T1000 (cell line): ENCODE measurements at places on chromosomes 3 and 15.

DNA sequence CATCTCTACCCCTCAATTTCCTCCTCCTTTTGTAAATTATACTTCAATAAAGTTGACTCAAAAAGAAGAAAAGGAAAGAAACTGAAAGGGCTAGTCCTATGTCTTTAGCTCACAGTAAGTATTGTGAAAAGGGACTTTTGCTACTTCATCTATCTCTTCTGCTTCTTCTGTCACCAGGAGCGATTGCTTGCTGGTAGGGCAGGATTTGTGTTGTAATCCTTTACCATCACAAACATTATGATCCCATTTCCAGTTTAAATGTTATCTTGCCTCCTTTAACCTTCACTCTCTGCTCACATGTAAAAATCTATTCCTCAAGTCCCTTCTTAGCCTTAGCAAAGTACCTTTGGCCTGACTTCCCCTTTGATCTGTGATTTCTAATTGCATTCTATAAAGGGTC lies 537.1 kb downstream of the AGBL1 start:
- no peak for DNase-seq

GRCh38 chr3:81029861-81030260 lies 731.6 kb downstream of the GBE1 start:
- no peak for DNase-seq

DNA sequence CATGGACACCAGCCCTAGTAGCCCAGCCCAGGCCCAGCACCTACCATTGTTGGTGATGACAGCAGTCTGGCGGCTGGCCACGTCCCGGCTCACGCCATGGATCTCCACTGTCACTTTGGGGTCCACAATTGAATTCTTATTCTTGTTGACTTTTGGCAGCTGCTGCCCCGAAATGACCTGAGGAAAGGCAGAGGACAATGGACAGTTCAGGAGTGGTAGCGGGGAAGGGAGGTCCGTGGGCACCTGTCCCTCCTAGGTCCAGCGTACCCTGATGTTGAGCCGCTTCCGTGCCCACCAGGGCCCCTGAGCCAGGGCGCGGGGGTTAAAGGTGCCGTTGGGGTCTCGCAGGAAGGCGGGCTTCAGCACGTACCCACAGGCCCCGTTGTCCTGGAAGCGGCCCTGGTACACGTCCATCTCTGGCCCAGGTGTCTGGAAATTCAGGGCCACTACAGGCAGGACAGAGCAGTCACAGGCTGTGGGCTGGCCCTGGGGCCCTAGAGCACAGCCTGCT lies 17.7 kb downstream of the VILL start:
- DNase-seq, result no peak

- DNase-seq, result no peak
These were observed 228.9 kb downstream of the XXYLT1 start for GRCh38 chr3:195041871-195042742.

DNA sequence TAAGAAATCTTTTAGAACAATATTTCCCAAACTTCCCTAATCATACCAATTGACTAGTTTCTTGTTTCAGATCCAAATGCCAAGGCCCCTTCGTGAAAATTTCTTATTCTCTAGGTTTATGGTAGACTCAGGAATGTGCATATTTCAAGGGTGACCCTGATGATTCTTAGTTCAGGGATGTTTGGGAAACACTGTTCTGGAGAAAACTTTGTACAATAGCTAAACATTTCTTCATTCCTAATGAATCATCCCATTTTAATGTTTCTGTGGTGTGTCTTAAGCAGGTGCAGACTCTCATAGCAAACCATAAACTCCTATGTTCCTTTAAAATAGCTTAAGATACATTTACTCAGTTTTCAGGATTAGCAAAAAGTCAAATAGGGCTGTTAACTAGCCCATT lies 314.5 kb downstream of the TIGIT start:
- DNase-seq, result no peak

DNA sequence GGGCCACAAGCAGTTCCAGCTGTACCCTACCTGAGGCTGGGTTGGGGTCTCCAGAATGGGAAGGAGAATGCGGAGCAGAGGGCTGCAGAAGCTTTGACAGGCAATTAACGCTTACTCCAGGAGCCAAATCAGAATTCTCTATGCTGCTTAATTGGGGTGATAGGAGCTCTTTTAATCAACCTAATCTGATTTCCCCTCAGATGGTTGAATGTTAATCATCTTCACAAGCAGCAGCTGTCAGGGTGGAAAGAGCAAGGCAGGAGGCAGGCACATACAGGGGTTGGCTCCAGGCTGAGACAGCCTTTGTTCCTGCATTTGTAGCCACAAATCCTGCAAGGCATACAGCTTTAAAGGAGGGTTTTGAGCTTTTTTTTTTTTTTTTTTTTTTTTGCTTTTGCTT lies 2.6 kb downstream of the CILP start:
- no peak for DNase-seq

DNA sequence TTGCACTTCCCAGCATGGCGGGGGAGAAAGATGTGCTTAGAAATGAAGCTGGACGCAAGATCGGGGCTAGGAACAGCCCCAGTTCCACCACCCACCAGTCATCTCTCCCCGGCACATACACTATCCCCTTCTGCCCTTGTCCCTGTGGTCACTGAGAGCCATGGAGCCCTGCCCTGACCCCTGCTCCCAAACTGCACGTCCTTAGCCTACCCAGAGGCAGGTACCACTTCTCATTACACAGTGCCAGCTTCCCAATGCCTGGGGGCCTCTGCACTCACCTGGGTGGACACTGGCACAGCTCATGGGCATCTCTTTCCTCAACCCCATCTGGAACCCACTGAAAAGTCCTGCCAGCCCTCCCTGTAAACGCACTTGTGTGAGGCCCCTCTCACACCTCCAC lies 139.3 kb upstream of the PRR20G start:
- no peak for DNase-seq

- no peak for DNase-seq
These were observed 964 bp upstream of the NCKIPSD start for GRCh38 chr3:48686538-48687219.

GRCh38 chr15:73320619-73321180 lies 48.1 kb downstream of the HCN4 start:
- DNase-seq, result no peak

GRCh38 chr3:126494204-126494969 lies 18.7 kb upstream of the ZXDC start:
- DNase-seq, result no peak

DNA sequence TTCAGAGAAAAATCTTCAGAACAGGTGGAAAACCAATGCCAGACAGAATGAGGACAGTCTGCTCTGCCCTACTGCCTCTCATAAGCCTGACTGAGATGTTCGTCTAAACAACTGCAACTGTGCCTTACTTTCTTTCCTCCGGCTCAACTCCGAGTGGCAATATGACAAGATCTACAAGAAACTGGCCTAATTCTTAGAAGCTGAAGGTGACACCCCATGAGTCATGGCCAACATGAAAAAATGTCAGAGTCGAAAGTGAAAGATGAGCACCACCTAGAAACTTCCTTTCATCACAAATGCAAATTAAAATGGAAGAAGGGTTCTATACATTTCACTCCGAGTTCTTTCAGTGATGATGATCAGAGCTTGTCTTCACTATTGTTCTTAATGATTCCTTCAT lies 12.9 kb downstream of the PCYT1A start:
- no peak for DNase-seq

- DNase-seq, result no peak
These were observed 32.7 kb downstream of the GNB4 start for GRCh38 chr3:179418610-179419009.

DNA sequence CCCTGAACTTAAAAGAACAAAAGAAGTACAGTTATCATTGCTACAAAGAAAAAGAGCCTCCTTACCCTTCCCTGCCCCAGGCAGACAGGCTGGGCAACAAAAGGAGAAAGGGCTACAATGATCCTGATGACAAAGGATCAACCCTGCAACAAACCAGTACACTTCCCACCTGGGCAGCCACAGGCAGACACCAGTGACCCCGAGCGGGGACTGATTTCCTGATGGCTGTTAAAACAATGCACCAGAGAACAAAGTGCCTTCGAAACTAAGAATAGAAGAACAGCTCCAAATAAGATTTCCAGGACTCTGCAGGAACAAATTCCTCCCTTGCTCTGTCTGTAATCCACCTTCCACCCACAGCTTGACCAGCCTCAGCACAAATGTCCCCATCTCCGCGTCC lies 106.3 kb upstream of the ARHGEF3 start:
- DNase-seq, result no peak

DNA sequence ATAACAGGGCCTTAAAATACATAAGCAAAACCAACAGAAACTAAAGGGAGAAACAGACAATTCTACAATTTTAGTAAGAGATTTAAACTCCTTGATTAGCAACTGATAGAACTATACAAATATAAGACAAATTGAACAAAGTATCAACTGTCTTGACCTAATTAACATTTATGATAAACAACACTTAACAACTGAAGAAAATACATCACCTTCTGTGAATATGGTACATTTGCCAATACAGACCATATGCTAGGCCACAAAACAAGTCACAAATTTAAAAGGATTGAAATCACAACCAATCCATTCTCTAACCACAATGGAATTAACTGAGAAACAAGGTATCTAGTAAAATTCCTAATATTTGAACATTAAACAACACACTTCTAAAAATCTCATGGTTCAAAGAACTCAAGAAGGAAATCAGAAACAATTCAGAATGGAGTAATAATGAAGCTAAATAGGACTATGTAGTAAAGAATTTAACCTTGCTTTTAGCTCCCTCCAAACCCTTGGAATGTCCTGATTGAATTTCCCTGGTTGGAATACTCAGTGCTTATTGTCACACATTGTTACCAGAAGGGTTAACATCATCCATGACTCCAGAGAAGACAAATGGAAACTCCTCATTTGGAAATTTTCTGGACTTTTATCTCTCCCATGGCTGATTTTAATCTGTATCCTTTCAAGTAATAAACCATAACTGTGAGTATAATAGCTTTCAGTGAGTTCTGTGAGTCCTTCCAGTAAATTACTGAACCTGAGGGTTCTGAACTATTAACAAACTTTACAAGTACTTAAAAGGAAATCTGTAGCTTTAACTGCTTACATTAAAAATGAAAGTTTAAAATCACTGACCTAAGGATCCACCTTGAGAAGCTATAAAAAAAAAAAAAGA lies 88.8 kb downstream of the DLG1 start:
- no peak for DNase-seq

DNA sequence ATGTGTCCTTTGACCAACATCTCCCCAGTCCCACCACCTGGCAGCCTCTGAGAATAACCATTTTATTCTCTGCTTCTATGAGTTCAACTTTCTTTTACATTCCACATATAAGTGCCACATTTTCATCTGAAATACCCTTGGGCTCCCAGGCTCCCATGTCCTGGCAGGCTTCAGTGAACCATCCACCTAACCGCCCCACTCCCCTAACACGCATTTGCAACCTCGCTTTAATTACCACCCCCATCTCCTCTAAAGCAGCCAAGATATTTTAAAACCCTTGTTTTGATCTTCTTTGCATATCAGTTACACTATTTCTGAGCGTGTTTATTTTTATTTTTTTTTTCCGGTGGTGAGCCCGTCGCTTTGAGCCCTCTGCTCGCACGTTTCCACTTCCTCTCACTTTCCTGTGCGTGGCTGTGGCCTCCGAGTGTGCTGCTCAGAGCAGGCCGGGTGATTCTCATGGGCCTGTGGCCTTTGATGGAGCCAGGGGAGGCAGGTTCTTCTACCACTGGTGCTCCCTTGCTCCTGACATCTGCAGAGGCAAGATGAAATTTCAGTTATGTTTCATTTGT lies 195.4 kb upstream of the LPP start:
- no peak for DNase-seq

DNA sequence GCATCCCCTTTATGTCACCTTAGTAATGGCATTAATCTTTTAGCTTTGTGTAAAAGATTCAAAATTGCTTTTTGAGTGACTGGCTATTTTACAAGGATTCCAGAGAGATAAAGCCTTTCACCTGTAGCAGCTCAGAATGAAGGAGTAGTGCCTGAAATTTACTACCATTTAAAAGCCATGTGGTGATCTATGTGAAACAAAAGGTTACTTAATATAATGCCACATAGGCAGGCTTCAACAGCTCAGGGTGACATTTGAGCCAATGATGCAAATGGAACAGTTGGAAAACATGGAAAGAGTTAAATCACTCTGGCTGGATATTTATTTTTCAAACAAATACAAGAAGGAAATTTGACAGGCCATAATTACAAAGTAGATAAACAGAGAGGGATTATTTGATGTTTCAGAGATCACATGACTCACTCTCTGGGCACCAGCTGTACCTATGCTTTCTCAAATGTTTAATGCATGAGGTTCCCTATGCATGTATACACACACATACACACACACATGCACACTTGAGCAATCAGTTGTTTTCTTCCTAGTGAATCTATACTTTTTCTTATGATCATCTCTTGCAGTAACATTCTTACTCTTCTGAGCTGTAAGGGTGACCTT lies 171.5 kb downstream of the ZMAT3 start:
- DNase-seq, result no peak

- no peak for DNase-seq
These were observed 152.5 kb downstream of the MEX3B start for GRCh38 chr15:81893182-81893835.

DNA sequence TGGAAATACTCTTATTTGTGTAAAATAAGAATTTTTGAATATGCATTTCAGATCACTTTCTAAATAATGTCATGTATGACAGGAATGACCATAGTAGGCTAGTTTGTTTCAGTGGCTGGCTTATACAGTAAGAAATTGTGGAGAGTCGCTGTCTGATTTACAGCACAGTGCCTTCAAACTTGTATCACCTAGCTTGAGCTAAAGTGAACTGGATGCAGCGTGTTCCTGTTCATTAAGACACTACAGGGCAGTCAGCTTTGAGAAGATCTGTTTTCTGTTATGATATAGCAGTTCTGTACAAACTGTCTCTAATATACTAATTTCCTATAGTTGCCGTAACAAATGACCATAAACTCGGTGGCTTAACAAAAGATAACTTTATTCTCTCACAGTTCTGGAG lies 9.9 kb downstream of the CLDN16 start:
- DNase-seq, result no peak

DNA sequence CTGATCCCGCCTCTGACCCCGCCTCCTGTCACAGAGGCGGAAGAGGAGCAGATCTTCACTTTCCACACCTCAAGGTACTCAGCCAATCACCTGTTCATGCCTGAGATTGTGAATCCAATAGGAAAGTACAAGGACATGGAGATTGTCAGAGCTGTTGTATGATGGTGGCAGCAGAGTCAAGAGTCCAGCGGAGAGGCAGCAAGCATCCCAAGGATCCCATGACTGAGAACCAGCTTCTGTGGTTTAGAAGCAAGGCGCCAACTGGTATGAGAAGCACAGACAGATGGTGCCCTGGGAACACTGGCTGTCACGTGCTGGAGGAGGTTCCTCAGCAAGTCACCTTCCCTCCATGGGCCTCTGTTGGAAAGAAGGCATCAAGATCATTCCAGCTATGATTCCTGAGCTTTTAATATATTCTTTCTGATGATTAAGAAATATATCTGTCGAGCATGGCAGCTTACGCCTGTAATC lies 93.9 kb downstream of the CPN2 start:
- DNase-seq, result no peak

DNA sequence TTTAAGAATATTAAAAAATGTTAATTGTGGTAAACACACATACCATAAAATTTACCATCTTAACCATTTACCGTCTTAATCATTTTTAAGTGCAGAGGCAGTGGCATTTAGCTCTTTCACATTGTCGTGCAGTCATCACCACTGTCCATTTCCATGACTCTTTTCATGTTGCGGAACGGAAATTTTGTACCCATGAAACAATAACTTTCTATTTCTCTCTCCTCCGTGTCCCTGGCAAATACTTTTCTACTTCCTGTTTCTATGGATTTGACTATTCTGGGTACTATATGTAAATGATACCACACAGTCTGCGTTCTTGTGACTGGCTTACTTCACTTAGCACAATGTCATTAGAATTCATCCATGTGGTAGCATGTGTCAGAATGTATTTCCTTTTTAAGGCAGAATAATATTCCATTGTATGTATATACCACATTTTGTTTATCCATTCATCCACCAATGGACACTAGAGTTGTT lies 27.9 kb downstream of the AKAP13 start:
- no peak for DNase-seq
